ENCODE measurements at places on chromosomes 12 and 14.

- no peak for DNase-seq
Observed at GRCh38 chr12:101038289-101038871, 171.7 kb downstream of the SLC5A8 start.

- no peak for DNase-seq
Observed at GRCh38 chr14:101179691-101180211, 276.2 kb upstream of the RTL1 start.

GRCh38 chr12:50103767-50104321 is at the start of gene GPD1:
TSS of gene GPD1 (plus strand) at chr12:50104008. CDS start at chr12:50104051, 43 bp downstream.
- no peak for DNase-seq

- DNase-seq: no peak
Observed at GRCh38 chr14:104799244-104800014, 1.5 kb upstream of the ZBTB42 start.

DNA sequence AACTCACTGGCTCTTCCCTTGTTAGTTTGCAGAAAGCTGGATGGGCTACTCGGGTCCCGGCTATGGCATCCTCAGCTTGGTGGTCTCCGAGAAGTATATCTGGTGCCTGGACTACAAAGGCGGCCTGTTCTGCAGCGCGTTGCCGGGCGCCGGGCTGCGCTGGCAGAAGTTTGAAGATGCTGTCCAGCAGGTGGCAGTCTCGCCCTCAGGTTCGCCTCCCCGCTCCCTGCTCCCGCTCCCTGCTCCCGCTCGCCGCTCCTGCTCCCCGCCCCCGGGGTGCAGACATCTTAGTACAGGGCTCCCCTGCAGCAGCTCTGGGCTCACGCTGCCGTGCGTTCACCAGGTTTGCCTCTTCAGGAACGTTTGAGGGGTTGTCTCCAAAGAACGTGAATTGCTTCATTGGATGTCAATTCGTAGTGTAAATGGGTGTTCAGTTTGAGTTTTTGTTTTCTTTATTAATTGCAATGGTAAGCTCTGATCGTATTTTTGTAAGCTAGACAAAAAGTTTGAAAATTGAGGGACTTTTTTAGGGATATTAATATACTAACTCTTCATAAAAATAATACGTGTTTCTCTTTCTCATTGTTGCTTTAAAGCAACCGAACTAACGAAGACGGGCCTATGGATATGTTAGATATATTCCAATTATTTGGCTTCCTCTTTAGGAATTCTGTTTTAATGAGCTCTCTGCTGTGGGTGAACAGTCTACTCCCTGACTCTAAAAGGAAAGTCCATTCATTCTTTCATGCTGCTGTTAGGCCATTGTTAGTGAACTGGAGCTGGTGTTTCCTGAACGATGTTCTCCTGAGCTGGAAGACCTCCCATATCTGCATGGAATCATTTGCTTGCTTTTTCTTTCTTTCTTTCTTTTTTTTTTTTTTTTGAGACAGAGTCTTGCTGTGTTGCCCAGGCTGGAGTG is 71.3 kb downstream of the ANKRD9 start:
- DNase-seq: no peak
